NCI-H2029 (cell line): ENCODE measurements at places on chromosomes 6 and 20.

GRCh38 chr6:124057461-124057860, 253.8 kb downstream of the NKAIN2 start:
- peak; percentile 43 for DNase-seq

GRCh38 chr6:114342826-114343781, at the start of gene HS3ST5:
HS3ST5 (minus strand) TSS chr6:114343023; CDS start chr6:114062845, 280,178 bp downstream.
- DNase-seq, result peak; percentile 73

GRCh38 chr6:107813555-107814194, 10.4 kb downstream of the SCML4 start:
- no peak for DNase-seq

DNA sequence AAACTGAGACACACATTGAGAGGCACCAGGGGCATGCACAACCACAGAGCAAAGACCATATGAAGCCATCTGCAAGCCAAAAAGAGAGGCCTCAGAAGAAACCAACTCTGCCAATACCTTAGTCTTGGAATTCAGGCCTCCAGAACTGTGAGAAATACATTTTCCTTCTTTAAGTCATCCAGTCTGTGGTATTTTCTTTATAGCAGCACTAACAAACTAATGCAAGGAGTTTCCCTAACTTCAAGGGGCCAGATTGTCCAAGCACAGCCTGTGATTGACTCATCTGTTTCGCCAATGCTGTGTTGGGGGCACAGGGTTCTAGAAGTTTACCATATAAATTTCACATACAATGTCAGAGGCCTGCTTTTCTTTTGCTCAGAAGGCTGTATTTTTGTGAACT, 364.6 kb downstream of the GJA1 start:
- DNase-seq, result no peak

GRCh38 chr6:38212579-38212978, 393.1 kb downstream of the ZFAND3 start:
- DNase-seq, result peak; percentile 73

DNA sequence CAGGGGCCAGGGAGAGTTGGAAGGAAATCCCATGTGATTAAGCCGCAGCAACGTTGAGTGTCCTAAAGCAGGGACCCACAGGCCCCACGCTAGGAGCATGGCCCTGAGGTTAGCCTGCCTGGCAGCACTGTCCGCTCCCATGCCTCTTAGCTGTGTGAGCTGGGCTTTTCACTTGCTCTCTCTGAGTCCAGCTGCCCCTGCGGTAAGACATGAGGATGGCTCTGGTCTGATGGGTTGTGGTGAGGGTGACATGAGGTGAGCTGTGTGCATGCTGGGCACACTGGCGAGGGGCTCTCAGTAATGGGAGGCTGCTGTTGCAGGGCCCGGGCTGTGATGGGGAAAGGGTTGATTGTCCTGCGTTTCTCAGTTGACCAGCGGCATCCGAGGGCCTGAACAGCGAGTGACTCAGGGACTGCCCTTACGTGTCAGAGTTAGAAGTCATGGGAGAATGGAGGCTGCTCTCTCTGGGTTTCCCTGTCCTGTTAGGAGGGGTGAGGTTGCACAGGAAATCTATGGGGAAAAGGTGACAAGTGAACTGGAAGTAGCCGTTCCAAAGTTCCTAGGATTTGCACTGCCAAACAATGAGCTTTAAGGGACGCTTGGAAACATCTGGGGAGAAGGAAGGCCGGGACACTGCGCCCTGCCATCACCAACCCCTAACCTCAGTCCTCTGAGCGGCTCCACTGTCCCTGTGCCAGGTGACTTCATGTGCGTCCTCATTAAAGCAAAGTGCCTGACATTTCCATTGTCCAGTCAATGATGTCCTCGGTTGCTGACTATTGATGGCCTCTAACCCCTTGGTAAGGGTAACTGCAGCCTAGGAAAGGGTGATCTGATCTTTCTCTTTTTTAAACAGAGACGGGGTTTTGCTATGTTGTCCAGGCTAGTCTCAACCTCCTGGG, 51.3 kb downstream of the ADNP start:
- no peak for DNase-seq

GRCh38 chr6:1773700-1774099, 164.0 kb downstream of the FOXC1 start:
- DNase-seq, result no peak

- DNase-seq, result no peak
Observed at GRCh38 chr6:155939253-155939652, 483.6 kb upstream of the NOX3 start.

DNA sequence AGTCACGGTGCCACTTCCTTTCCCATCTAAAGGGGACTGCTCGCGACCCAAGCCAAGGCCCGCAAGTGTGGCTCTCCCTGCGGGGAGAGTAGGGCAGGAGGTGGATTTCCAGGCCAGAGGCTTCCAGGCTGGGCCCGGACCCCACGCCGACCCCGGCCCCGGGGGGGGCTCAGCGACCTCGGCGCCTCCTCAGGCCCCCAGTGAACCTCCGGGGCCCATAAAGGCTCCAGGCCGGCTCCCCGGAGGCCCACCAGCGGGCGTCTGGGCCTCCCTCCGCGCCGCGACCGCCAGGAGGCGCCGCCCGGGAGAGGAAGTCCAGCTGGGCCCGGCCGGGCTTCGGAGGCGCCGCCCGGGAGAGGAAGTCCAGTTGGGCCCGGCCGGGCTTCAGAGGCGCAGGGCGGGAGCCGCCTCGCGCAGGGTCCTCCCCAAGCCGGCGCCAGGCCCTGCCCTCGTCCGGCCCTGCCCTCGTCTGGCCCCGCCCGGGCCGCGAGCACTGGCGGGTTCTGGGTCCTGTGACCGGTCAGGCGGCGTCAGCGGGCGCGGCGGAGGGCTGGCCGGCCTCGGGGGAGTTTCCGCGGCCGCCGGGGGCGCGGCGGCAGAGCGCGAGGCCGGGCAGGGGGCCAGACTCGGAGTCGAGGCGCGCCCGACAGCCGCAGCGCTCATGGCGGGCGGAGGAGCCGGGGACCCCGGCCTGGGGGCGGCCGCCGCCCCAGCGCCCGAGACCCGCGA, at the start of gene RAB32:
Gene RAB32 (plus strand): TSS at position 623 of the 729 bp plus-strand sequence. CDS start 39 bp downstream, at position 662.
- DNase-seq, result no peak

DNA sequence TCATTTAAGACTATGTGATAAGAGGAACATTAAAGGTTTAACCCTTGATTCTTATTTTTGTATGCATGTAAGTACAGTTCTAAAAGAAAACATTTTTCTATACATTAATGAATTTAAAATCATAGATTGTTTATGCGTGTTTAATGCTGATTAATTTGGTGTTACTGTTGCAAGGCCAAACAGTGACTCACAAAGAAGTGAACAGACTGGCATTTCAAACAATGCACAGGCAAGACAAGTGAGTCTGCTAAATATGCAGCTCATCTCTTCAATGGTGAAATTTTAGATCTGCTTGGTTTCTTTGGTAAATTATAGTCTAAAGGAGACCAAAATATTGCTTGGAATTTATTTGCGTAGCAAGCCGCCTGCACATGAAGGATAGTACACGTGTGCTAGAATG, 417.4 kb upstream of the SOX4 start:
- no peak for DNase-seq

DNA sequence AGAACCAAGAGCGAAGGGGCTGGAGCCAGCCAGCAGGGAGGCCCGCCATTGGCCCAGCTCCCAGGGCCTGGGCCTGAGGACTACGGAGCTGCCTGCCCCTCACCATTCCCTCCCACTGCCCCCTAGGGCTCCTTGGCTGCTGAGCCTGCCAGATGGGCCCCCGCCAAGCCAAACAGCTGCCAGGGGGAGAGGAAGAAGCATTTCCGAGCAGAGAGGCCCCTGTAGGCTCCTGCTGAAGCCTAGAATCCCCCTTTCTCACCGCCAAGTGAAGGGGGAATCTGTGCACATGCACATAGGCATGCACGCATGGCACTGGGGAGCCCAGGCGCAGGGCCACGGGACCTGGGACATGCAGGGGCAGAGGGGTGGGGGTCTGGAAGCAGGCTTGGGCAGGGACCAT, 28.5 kb upstream of the MRPS18A start:
- DNase-seq, result no peak

DNA sequence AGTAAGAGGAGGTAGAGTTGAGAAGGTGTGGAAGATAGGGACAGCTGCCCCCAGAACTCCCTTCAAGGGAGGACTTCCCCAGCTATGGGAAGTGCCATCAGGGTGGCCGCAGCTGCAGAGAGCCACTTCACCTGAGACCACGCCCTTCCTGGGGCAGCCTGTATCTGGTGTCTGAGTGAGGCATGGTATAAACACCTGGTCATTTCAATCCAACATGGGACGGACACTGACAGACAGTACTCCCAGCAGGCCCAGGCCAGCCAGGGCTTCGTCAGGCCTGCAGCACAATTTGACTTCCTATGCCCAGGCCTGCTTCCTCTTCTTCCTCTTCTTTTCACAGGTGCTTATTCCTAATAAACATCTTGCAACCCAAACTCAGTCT, 4.5 kb downstream of the SOX12 start:
- peak; percentile 41 for DNase-seq

- DNase-seq, result no peak
Observed at GRCh38 chr20:36197271-36197670, 39.0 kb upstream of the AAR2 start.

- DNase-seq, result no peak
Observed at GRCh38 chr6:134512981-134513391, 195.1 kb upstream of the SGK1 start.

DNA sequence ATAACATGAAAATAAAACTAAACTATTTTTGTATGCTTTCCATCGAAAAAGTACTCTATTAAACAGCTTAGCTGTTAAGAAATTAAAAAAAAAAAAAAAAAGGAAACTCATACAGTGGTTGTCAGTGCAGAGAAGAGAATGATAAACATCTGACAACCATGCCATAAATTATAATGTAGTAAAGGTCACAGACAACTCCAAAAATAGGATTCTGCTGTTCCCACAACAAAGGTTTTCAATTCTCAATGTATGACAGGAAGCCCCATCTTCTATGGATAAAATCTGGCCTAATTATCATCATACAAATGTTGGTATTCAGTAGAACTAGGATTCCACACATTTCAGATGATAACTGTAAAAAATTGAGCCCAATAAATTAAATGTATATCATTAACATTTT, 5.0 kb downstream of the PLN start:
- DNase-seq, result no peak

DNA sequence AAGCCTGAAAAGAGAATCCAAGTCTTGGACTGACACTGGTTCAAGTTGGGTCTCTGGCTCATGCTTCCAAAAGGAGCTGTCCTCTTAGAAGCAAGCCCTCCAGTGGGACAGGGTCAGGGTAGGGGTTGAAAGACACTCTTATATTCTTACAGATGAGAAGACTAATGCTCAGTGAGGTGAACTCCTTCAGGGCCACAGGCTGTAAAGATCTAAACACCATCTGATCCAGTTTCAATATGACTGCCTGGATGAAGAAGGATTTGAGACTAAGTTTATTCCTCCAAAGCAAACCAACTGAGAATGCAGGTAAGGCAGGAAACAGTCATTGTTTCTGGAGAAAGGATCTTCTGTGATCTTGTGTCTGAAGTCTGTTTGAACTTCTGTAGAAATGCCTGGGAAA, 99.0 kb upstream of the TAB2 start:
- DNase-seq, result no peak

GRCh38 chr20:33814238-33814712, 3.1 kb downstream of the CHMP4B start:
- DNase-seq, result no peak

GRCh38 chr6:108598305-108598863, 37.7 kb downstream of the FOXO3 start:
- no peak for DNase-seq

GRCh38 chr20:23094213-23094896, 8.2 kb upstream of the CD93 start:
- no peak for DNase-seq

DNA sequence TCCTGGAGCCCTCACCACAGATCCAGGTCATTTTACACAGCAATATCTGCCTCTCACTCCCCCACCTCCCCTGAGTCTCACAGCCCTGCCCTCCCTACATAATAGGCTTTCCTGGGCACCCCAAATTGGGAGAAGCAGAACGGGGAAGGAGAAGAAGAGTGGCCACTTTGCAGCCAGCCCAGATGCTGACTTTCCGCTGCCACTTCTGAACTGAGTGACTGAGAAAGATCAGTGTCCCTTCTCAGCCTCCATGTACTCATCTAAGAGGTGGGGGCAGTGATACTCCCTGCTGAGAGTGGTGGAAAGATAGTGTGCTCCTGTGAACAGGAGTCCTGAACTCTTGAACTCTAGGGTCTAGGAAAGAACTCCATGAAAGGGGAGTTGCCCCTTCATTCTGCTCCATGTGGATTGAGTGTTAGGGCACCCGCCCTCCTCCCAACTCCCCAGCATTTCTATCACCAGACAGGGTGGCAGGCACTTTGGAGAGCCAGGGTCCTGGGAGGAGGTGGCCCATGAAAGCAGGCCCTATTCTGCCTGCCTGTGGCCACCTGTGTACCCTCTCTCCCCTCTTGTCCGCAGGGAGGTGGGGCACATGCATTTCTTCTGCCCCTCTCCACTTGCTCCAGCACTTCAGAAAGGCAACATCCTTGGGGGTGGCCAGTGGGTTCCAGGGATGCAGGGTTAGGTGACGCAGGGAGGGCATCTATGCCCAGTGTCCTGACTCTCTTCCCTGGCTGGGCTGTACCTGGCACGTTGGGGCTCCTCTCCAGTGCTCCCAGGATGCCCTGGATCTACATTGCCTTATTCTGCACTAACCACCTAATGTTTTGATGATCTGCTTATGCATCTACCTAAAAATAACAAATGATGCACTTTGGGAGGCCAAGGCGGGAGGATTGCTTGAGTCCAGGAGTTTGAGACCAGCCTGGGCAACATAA, 38.3 kb upstream of the MRPS18A start:
- no peak for DNase-seq

- no peak for DNase-seq
Observed at GRCh38 chr20:21498635-21499034, 15.2 kb downstream of the NKX2-2 start.

DNA sequence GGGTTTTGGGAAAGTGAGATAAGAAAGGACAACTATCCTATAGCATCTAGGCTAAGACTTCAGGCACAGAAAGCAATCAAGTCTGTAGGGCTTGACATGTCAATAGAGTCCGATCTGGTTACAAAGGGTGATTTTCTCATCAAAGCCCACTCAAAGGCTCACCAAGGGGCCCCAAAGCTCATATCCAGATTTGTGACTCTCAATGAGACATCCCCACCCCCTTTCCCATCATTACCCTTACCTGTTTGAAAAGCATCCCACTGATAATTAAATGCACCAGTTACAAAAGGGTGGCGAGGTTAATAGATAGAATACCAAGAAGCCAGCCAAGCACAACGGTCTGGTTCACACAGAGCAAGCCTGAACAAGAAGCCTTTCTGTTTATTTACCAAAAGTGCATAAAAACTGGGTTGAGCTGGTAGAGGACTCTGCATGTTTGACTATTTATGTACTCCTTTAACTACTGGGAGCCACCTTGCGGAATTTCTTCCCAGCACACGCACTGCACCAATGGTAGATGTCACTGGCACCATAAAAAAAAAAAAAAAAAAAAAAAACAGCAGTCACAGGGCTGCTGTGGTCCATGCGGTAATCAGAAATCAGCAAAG, 6.1 kb downstream of the JAG1 start:
- DNase-seq, result no peak

GRCh38 chr20:12928755-12929401, 79.9 kb upstream of the SPTLC3 start:
- DNase-seq, result no peak

GRCh38 chr6:123844011-123844410, 40.3 kb downstream of the NKAIN2 start:
- no peak for DNase-seq
